Fibroblast of skin of left biceps (primary cell): ENCODE measurements at places on chromosomes 6 and 20.

DNA sequence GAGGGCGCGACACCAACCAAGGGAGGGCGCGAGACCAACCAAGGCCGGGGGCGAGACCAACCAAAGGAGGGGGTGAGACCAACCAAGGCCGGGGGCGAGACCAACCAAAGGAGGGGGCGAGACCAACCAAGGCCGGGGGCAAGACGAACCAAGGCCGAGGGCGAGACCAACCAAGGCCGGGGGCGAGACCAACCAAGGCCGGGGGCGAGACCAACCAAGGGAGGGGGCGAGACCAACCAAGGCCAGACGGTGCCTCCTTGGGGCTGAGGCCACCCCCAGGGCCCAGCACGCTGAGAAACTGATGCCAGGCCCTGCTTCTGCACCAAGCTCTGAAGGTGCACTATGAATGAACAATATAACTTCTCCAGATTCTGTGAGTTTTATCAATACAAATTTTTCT, 87.2 kb downstream of the TAF4 start:
- DNase-seq = no peak

GRCh38 chr20:22160101-22160652, 424.2 kb downstream of the FOXA2 start:
- DNase-seq = no peak

DNA sequence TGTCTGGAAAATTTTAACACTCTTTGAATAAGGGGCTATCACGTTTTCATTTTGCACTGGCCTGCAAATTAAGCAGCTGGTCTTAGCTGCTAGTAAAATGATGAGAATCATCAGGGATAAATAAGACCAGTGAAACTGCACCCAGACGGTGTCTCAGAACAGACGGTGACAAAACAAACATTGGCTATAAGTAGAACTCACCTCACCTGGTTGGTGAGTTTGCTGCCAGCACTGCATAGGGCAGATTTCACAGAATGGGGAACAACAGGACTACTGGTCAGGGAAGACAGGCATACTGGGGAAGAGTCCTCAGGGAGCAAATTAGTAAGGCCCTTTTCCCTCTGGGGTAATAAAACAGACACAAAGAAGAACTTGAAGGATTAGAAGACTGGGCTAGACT, 175.9 kb upstream of the CITED2 start:
- DNase-seq = no peak

DNA sequence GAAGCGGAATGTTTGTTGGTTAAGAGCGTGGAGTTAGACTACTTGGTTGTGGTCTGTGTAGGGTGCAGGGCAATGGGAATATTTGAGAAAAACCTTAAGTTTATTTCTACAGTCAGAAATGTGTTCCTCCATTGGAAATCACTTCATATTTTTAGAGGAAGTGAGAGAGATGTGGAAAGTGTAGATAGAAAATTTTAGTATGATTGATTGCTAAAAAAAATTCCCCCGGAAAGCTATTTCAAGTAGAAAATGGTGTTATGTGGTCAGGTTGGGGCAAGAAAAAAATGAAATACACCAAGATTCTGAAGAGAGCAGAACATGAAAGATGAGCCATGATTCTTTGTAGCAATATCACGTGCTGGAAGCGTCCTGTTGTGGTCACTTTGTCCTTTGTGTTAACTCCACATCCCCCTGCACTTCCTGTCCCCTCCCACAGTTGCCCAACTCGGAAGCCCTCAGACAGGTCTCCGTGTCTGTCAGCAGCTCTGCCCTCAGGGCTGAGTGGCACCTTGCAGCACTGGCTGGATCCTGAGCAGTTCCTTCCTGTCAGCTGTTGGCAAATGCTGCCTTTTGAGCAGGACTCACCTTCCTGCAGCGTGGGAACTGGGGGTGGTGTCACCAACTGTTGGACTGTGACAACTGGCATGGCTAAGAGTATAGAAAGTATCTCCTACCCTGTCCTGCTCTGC, 137.5 kb upstream of the SLC24A3 start:
- DNase-seq = no peak

DNA sequence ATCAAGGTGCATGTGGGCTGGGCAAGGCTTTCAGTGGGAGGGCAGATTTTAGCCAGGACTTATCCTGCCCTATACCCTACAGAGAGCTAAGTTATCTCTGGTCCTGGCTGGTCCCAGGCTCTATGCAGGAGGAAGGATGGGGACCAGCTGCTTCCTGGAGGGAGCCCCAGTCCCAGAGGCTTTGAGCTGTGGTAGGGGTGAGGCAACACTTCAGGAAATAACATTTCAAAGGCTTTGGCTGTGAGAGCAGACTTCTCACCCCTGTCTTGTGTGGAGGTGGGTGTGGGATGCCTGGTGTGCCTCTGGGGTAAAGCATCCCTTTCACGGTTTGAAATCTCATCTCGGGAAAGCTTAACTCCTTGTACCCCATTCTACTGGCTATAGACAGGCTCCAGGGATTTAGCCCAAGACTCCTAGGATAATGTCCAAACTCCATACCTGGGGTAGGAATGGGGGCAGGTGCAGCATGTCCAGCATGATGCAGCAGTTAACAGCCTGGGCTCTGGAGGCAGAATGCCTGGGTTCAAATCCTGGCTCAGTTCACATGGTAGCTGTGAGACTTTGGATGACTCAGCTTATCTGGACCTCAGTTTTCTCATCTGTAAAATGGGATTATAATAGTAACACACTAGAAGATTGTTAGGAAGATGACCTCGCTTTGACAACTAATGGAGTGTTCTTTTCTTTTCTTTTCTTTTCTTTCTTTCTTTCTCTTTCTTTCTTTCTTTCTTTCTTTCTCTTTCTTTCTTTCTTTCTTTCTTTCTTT, 27.5 kb upstream of the SIRPA start:
- no peak for DNase-seq

- DNase-seq = no peak
Observed at GRCh38 chr6:110690106-110690654, 125.1 kb downstream of the CDK19 start.

DNA sequence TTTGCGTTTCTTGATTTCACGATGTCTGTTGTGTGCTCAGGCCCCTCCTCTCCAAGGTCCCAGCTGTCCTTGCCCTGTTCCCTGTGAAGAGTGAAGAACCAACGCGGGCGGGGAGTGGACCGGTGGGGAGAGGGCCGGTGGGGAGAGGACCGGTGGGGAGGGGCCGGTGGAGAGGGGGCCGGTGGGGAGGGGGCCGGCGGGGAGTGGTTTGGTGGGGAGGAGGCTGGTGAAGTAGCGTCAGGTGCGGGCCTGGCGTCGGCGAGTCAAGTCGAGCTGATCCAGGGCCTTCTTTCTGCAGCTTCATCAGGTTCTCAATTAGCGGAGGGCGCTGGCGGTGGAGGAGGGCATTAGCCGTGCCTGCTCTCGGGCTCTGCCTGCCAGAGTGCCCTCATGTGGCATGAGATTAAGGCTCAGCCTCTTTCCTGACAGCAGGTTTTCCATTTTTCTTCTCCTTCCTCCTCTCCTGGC, 21.2 kb upstream of the BHLHE23 start:
- DNase-seq = no peak

DNA sequence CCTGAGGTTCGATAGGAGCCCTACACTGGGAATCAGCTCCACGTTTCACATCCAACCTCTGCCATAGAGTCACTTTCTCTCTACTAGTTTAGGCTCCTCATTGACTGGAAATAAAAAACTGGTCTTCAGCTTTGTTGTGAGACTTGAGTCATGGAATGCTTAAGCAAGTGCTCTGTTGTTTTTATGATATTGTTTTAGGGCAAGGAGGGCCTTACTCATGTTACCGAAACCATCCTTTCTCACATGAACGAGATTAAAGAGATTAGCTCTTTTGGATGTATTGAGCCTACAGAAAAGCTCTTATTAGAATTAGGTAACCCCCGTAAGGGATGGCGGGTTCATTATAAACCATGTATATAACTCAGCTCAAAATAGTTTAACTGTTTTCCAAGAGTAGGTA, 6.9 kb upstream of the MOCS1 start:
- no peak for DNase-seq

- no peak for DNase-seq
Observed at GRCh38 chr20:41830702-41831101, 212.5 kb upstream of the CHD6 start.

- no peak for DNase-seq
Observed at GRCh38 chr6:24929242-24929641, 6.5 kb downstream of the RIPOR2 start.
